Activated CD4-positive, alpha-beta T cell treated with anti-CD3 and anti-CD28 coated beads, Interleukin-2, amount 10 ng/mL, durations not matched to agents 24 days and 14 days (primary cell): ENCODE measurements at places on chromosomes 12 and 14.

GRCh38 chr12:41521872-41522379 lies 333.8 kb downstream of the PDZRN4 start:
- DNase-seq: no peak

DNA sequence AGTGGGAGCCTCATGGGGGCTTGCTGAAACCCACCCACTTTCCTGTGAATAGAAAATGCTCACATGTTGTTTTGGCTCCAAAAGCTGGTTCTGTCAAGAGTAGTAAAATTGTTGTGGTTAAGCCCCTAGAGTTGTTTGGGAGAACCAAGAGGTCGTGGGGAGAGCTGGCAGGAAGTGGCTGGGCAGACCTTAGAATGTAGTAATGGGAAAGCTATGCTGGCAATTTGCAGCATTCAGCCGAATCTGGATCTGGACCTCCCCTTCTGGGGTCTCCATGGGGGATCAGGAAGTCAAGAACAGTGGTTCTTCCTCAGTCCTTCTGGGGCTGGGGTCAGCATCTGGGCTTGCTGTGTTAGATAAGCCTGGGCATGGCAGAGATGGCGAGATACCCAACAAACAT lies 150.6 kb upstream of the TBX3 start:
- DNase-seq: no peak

GRCh38 chr12:123071099-123071800 lies 79.6 kb downstream of the PITPNM2 start:
- DNase-seq: no peak

DNA sequence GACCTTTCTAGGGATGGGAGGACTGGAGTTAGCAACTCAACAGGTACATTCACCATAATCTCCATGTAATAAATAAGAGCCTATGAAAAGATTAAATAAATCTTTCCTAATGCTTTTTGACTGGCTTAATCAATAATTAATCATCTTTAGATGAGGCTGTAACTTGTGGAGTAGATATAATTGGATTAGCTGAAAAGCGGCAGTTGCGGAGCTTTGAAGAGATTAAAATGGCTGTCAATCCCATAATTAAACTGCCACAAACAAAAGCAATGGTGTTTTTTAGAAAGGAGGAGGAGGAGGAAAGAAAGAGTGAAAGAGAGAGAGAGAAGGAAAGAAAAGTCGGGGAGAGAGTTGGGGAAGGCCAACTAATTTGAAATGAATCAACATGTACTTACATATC lies 70.7 kb upstream of the TMEM263 start:
- DNase-seq: no peak

GRCh38 chr12:111309584-111309983 lies 59.3 kb downstream of the PHETA1 start:
- no peak for DNase-seq

GRCh38 chr14:92207012-92207927 lies 85.5 kb downstream of the CPSF2 start:
- DNase-seq: no peak

DNA sequence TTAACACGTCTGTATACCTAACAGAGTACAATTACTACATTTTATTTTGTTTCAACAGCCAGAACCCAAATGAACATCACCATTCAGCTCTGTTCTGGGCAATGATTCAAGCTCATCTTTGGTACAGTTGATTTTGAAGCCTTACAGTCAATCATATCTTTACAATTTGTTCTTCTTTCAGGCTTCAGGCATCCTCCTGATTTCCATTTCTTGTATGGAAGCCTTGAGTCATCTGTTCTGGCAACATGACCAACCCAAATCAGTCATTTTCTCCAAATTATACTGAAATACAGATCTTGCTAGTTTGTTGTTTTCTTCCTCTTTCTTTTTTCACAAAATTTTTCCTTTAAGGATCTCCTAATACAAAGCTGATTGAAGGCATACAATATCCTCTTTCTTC lies 80.2 kb downstream of the PAX9 start:
- DNase-seq: no peak

- no peak for DNase-seq
Observed at GRCh38 chr12:30687265-30687986, 8.2 kb downstream of the IPO8 start.

GRCh38 chr12:129887101-129887500 lies 16.7 kb downstream of the TMEM132D start:
- DNase-seq: no peak

GRCh38 chr12:69824966-69825560 lies at the start of gene MYRFL:
MYRFL (plus strand) TSS chr12:69825227; CDS start chr12:69825518, 291 bp downstream.
- DNase-seq: no peak

DNA sequence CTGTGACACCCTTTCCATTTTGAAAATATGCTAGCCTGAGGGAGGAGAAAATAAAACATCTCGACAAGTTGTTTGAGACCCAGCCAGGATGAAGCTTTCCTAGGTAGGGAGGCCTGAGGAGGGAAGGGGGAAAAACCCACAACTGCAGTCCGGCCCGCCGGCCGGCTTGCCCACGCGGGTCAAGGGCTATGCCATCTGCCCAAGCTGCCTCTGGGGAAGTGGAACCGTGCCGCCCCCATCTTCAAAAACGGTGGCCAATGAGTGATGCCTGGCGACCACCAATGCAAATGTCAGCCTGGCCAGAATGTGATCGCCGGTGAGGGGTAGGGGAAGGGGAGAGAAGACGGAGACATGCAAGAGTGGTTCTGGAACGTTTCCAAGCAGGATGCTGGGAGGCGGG lies 263.5 kb upstream of the ALG10B start:
- no peak for DNase-seq

DNA sequence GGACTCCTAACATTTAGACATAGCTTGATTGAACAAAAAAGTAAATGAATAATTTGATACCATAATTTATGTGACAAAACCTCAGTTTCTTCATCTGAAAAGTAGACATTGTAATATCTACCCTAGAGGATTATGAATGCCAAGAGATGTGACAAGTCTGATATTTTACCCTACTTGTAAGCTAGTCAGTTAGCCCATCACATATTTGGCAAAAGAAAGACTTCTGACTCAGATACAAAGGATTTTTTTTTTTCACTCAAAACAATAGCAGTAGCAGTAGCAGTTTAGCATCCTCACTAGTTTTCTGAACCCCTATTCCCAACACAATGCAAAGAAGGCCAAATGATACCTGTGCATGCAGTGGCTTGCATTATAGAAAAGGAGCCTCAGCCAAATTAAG lies 377.3 kb upstream of the E2F7 start:
- DNase-seq: no peak

- DNase-seq: no peak
Observed at GRCh38 chr12:91958816-91959215, 186.8 kb downstream of the BTG1 start.

DNA sequence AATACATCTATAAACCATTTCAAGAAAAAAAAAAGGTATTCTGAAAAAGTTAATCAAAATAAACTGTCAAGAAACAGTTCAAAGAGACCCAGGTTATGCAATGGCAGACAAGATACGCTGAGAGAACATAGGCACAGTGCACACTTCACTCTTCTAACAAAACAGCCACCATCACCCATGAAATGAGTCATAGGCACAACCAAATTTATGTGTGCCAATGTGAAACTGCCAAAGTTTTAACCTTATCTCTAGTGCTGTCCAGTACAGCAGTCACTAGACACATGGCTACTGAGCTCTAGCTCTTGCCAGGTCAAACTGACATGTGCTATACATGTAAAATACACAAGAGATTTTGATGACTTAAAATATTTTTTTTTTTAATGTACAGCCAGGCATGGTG lies 1.4 kb downstream of the CEP128 start:
- DNase-seq: peak; percentile 67

DNA sequence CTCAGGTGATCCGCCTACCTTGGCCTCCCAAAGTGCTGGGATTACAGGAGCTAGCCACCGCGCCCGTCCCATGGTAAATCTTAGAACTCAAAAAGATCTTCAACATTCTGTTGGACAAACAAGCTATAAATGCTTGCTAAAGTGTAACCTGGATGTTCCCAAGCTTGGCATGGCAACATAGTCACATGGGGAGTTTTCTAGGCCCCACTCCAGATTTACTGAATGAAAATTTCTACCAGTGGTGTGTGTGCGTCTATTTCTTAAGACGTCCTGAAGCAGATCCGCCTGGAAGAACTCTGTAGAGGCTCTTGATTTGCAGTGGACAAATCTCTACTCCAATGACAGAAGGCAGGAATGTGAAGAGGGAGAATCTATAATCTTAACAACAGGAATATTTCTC lies 59.9 kb downstream of the ZFYVE21 start:
- DNase-seq: no peak

DNA sequence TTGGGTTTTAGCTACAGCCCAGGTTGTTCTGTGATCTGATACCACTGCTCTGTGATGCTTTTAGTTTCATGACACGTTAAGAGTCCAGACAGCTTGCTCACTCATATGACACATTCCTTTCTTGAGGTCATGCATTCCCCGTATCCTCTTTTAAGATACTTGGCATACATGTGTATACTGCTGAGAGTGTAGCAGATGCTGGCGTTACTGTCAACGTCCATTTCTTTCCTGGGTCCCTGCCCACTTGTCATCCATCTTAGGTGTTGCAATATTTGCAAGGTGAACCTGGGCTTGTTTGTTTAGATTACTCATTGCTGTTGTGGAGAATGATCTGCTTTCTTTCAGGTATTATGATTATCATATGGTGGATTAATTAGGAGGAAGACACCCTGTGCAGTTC lies 9.1 kb upstream of the EMP1 start:
- no peak for DNase-seq

DNA sequence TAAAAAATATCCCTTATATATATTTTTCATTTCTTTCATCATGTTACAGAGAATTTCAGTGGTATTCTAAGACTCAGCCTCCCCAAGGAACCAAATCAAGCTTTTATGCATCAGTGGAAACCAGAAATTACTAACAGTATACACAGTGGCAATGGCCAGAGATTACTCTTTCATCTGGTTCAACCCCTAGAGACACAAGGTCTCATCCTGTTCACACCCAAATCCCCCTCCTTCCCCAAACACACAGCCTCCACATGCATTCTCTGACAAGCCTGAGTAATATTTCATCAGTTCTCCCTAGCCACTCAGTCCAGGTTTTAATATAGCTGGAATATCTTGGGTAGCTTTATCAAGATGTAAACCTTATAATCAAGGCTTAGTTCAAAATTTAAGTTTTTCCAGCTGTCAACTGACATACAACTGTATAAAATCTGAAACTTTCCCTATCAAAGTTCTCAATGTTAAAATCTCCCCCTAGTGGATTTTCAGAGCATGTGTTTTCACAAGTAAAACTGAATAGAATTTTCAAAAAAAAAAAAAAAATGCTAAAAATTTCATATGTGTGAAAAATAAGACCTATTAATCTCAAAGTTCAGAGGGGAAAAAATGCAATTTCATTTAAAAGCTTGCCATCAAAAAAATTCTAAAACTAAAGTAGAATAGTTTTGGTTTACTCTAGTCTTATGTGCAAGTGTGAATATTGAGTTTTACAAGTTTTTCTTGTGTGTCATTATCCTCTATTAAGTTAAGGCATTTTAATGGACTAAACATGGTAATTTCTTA lies 10.5 kb upstream of the SSTR1 start:
- no peak for DNase-seq

DNA sequence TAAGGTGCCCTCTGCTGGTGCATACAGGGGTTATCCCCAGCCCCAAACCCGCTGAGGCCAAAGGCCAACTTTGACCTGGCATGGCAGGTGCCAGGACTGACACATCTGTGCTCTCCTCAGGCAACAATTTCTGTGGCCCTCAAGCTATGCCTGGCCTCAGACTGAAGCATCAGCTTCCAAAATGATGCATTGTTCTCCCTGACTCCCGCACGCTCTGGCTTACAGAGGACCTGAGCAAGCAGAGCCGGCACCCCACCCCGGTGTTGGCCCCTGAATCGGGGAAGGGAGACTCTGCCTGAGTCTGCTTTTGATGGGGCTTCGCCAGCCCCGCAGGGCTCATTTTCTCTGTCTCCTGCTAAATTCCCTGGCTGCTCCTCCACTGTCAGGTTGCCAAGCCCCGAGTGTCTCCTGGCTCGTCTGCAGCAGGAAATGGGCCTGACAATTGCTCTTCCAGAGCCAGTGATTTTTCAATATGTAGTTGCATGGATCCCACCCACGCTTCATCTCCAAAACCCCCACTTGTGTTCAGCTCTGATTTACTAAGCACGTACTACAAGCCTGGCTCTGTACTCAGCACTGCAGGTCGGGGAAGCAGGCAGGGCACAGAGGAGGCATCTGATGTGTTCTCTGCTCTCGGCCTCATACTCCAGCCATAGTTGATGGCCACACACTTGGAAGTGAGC lies 126.1 kb downstream of the SLC38A6 start:
- DNase-seq: no peak

- peak; percentile 54 for DNase-seq
Observed at GRCh38 chr14:23877111-23877510, 76.5 kb upstream of the DHRS4 start.

DNA sequence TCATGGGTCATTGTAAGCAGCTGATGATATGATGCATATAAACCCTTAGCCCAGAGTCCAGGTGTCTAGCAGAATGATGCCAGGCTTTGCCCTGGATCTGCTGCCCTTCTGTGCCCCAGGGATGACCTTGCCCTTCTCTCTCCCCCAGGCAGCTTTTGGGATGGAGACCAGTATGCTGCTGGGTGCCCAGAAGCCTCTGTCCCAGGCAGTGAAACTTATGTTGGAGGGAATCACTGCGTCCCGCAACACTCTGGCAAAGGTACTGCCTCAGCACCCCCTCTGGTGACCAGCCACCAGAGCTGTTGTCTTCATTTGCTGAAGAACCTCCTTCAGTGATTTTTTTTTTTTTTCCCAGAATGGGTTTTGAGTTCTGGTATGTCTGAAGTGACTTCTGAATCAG lies 23.3 kb downstream of the CYP46A1 start:
- no peak for DNase-seq

GRCh38 chr12:78566456-78566855 lies 298.1 kb upstream of the SYT1 start:
- no peak for DNase-seq

DNA sequence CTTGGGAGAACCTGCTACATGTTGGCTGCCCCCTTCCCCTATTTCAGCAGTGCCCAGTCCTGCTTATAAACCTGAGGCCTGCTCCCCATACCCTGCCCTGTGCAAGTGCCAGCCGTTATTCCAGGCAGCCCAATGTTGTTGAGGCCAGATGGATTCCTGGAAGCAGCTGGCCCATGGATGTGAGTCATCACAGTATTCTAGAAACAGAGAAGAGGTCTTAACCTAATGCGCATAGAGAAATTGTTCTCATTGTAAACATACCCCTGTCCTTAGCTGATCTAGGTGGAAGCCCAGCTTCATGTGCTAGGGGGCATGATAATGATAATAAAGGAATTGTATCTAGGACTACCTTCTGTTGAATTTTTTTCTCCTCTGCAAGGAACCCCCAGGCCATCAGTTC lies 69.7 kb downstream of the TSPAN11 start:
- no peak for DNase-seq

- DNase-seq: no peak
Observed at GRCh38 chr12:89208661-89209096, 143.6 kb downstream of the DUSP6 start.

- DNase-seq: no peak
Observed at GRCh38 chr12:30982413-30982812, 55.9 kb downstream of the TSPAN11 start.

DNA sequence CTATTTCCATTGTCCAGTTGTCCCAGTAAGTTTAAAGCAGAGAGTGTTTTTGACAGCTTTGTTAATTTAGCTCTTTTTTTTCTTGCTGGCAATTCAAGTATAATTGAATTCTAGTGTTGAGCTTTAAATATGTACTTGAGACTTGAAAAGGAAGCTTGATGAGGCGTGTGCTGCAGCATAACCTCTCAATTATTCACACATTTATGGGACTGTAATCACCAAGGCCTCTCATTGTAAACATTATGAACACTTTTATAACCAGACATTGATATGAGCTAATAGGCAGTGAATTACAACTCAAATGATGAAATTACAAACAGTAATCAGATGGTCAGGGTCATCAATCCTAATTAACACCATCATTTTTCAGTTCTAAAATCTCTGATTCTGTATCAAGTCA lies 378.0 kb upstream of the DDHD1 start:
- no peak for DNase-seq

- DNase-seq: no peak
Observed at GRCh38 chr12:104347374-104348075, 44.0 kb downstream of the EID3 start.
